NCI-H345 (cell line): ENCODE measurements at places on chromosomes 2 and 18.
A peak's percentile ranks its signal among the peaks of the same experiment; 100 is the strongest.

- no peak for DNase-seq
Measured at GRCh38 chr2:85861650-85862049, 27.1 kb downstream of the ST3GAL5 start.

DNA sequence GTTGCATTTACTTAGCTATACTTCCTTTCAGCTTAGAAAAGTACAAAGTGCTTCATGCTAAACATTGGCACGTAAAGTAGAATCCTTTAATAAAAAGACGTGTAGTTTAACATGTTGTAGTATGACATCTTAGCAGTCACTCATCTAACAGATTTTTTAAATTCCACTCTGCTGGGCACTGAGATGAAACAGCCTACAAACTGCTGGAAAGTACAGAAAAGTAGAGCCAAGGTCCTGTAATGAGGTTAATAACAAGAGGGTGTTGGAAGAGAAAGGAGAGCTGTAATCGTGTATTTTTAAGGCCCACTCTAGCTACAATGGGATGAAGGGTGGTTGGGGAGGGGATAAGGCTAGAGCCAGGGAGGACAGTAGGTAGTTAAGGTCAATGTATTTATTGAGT, 10.7 kb downstream of the CD8A start:
- no peak for DNase-seq

DNA sequence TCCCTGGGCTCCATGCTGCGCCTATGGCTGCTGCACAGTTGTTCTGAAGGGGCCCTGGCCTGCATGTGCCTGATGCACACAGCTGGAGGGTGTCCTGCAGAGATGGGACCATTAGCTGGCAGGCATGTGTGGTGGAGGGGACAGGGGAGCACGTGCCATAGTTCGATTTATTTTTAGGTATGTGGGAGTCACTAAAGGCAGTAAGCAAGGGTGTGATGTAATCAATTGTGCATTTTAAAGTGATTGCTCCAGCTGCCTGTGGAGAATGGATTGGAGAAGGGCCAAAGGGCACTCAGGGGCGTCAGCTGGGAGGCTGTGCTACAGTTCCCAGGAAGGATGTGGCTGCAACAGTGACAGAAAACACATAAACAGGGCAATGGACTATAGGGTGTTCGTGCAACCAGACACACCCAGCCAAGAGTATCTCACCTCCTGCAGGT, 205.1 kb downstream of the ARL4C start:
- DNase-seq: peak; percentile 73

DNA sequence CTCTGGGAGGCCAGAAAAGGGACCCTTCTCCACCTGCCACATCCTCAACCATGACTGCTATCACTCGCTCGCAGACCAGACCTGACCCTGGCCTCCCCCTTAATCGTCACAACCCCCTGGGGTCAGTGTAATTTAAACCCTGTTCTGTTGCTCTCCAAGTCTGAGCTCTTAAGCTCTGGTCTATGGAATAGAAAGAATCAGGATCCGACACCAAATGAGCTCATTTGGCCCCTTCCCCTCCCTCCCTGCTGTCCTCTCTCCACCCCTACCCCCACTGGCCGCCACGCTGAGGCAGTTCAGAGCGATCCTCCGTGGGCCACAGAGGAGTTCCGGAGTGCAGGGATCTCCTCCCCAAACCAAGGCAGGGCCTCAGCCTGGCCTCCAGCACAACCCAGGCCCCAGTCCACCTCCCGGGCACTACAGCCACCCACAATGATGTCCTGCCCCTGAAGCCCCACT, 5.3 kb downstream of the DNMT3A start:
- no peak for DNase-seq

DNA sequence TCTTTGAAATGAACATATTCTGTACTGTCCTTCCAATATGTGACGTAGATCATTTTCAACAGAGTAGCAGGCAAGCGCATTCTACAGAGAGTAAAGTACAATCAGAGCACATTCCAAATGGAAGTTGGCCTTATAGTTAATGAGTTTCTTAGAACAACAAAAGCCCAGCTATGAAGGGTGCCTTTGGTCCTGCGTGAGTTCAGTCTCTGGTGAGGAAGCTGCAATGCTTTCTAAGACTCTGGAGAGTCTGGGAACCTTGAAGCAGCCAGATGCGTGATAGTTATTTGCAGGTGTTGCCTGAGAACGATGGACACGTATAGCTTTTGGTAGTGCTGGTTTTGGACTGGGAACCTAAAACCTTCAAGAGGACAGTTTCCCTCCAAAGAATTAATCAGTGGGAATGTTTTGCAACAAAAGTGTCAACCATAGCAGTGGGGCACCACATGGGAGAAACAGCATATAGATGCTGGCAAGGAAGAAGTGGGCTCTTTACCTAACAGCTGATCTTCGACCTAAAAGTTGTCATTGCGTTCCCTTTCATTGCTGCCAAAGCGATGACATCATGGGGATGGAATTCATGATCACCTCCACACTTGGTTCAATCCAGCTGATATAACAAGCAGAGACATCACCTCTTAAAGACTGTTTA, 9.3 kb upstream of the SNORC start:
- no peak for DNase-seq

DNA sequence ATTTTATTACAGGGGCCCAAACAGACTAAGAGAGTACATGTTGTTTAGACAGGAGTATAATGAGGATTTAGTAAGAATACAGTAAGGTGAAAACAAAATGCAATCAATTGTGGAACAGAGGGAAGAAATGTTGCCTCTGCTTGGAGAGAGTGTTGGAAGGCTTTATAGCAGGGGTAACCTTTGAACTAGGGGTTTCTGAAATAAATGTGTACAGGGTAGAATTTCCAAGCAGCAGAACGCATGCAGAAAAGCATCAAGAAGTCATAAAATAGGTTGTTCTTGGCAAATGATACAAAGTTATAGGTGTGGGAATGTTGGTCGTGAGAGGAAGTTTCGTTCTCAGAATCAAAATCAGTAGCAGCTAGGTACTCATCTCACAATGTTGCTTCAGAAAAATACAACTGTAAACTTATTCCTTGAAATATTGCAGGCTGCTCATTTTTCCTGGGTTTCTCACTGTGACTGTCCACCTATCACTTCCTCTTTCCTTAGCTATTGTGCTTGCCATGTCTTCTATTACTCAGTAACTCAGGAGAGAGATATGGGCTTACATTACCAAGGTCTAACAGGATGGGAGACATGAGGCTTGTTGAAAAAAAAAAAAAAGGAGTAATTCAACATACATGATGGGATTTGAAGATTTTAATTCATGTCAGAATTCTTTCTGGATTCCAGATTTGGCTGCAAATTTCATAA, 17.1 kb upstream of the HNMT start:
- no peak for DNase-seq

DNA sequence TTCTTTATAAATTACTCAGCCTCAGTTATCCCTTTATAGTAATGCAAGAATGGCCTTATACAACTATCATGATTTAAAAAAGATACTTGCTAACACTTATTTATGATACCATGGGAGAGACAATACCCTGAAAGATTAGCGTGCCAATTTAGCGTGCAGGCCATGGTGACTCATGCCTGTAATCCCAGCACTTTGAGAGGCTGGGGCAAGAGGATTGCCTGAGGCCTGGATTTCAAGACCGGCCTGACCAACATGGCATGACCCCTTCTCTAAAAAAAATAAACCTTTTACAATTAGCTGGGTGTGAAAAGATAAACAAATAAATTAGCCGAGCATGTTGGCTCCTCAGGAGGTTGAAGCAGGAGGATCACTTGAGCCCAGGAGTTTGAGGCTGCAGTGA, 493.4 kb upstream of the FSIP2 start:
- no peak for DNase-seq

DNA sequence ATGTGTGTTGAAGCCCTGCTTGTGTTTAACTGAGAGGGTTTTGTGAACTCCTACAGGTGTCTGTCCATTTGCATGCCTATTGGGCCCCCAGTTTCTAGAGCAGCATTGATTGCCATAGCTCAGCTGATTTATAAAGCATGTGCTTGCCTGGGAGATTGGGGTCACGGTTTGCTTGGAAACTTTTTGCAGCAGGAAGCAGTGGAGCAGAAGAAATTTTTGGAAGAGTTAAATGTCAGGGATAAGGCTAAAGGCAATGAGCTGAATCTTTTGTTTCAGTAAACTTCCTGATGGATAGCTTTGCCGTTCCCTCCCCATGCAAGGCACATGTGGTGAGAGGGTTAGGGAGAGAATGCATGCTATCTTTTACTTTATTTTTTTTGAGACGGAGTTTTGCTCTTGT, 102.2 kb downstream of the PTPRM start:
- no peak for DNase-seq

DNA sequence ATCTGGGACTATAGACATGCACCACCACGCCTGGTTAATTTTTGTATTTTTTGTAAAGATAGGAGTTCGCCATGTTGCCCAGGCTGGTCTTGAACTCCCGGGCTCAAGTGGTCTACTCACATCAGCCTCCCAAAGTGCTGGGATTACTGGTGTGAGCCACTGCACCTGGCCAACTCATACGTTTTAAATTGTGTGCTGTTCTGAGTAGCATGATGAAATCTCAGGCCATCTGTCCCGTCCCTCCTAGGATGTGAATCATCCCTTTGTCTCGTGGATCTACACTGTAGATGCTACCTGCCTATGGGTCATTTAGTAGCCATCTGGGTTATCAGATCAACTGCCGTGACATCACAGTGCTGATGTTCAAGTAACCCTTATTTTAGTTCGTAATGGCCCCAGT, 38.5 kb upstream of the RMP24 start:
- peak; percentile 18 for DNase-seq

GRCh38 chr2:40511661-40512213, 59.8 kb upstream of the SLC8A1 start:
- DNase-seq: no peak

DNA sequence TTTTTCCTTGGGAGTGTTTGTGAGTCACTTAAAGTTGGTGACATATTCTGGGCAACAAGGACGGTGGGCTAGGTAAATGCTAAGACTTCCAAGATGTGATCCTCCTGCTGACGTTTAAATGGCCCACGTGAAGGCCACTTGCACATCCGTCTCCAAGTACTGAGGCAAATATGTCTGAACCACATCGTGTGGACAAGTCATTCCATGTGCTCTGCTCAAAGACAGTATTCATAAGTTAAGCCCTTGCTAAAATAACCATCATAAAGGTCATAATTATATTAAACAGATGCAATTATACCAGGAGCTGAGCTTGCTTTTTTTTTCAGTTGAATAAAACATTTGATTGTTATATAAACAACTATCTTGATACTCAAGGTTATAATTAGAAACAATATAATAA, 44.8 kb downstream of the SPP2 start:
- DNase-seq: no peak

- DNase-seq: no peak
Measured at GRCh38 chr18:22567794-22568193, 150.1 kb upstream of the CTAGE1 start.

GRCh38 chr2:120020554-120020953, 7.7 kb downstream of the EPB41L5 start:
- no peak for DNase-seq

- no peak for DNase-seq
Measured at GRCh38 chr2:136359121-136359965, 241.4 kb upstream of the CXCR4 start.

DNA sequence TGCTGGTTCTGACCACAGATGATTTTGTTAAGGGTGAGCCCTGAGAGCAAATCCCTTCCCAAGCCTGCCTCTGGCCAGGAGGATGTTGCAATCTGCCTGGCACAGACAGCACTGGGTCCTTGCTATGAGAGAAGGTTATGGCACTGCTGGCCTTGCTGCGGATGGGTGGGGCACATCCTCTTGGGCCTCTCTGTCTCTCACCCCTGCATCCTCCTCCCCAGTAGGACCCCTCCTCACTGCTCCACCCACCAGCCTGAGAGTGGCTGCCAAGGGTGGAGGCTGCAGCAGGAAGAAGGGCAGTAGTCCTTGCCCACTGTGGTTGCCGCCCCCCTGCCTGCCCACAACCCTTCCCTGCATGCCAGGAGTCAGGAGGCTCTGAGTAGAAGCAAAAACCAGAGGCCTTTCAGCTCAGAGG, 180.9 kb downstream of the ZBTB7C start:
- DNase-seq: no peak

DNA sequence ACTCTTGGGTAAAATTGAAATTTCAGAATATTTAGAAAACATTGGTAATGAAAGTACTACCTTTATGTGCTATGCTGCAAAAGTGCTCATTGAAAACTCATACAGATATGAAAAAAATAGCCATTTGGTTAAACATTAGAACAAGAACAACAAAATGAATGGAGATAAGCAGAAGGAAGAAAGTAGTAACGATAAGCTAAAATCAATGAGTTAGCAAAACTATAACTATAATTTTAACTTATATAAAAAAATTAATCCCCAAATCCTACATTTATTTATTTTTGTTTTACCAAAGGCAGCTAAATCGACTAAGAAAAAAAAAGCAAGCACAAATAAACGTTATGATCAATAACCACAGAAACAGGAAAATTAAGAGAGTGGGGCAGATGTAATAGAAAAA, 99.2 kb downstream of the CERS6 start:
- no peak for DNase-seq

- DNase-seq: no peak
Measured at GRCh38 chr2:161873707-161874106, 200.3 kb downstream of the DPP4 start.

GRCh38 chr18:72846736-72847533, 20.9 kb downstream of the NETO1 start:
- no peak for DNase-seq

DNA sequence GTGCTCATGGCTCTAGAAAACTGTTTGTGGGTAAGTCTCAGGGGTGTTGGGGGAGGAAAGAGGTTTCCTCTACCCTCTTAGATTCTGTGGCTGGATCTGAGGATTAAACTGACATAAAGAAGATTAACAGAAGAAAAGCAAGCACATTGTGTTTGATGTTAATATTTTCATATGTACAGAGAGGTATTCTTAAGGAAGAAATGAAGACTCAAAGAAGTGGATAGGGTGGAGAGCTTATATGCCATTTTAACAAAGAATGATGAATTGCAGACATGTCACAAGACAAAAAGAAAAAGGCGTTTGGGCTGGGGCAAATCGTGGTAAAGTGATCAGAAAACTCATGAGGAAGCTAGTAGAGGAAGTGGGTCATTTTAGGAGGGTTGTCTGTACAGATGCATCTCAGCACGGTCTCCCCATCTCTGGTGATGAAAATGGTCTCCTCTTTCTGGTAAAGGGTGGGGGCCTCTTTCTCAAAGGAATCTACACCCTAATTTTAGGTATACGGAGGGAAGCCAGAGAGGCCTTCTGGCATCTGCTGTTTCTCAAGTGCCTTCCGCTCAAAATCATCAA, 17.8 kb downstream of the FAM110C start:
- DNase-seq: no peak

- DNase-seq: no peak
Measured at GRCh38 chr2:80291656-80292055, 12.9 kb downstream of the LRRTM1 start.

- DNase-seq: no peak
Measured at GRCh38 chr2:236862526-236862925, 223.2 kb upstream of the COPS8 start.

DNA sequence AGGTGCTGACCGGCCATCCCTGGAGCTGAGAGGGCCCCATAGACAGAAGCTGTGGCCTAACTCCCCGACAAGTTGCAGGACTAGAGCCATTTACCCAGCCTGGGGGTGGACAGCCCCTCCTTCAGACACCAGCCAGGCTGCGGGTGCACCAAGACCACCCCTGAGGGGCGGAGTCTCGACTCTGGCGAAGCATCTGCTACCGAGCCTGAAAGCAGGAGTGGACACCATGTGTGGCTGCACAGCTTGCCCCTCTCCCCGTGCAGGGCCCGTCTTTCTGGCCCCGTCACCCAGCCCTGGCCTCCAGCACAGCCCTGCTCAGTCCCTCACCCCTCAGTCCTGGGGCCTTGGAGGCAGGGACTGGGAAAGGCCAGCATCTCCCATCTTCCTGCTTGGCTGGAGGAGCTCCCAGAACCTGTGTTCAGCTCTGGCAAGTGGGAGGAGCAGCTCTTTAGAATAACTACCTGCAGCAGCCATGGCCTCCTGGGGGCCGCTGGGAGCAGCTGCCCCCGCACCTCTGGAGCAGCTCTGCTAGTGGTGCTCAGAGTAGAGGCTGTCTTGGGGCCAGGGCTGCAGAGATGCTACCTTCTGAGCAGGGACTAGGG, 275.8 kb downstream of the NDUFA10 start:
- DNase-seq: no peak
